Cerebellum (tissue), 4 donors: ENCODE measurements at places on chromosomes 2 and 18. TPM values are rescaled to one million over a fixed set of nuclear protein-coding genes. Genes with fewer than 3 reads are reported as not detected.

TMEM198 gene
- 13.0 TPM for total RNA-seq

FBXO15 gene
- 9.3 TPM for total RNA-seq

GNLY gene
- not detected for total RNA-seq

PRSS56 gene
- total RNA-seq, result 0.18 TPM

IHH gene
- total RNA-seq, result not detected

CTDP1 gene
- 10.4 TPM for total RNA-seq

STON1 gene
- 11.4 TPM for total RNA-seq

C2orf15 gene
- 5.5 TPM for total RNA-seq

SH2D6 gene
- total RNA-seq, result 0.54 TPM

ATOH8 gene
- total RNA-seq, result 13.2 TPM

GPR35 gene
- 2.4 TPM for total RNA-seq

SERPINB7 gene
- not detected for total RNA-seq

TUBA3E gene
- total RNA-seq, result not detected

ENOSF1 gene
- 17.5 TPM for total RNA-seq

GRHL1 gene
- 17.2 TPM for total RNA-seq

DNA sequence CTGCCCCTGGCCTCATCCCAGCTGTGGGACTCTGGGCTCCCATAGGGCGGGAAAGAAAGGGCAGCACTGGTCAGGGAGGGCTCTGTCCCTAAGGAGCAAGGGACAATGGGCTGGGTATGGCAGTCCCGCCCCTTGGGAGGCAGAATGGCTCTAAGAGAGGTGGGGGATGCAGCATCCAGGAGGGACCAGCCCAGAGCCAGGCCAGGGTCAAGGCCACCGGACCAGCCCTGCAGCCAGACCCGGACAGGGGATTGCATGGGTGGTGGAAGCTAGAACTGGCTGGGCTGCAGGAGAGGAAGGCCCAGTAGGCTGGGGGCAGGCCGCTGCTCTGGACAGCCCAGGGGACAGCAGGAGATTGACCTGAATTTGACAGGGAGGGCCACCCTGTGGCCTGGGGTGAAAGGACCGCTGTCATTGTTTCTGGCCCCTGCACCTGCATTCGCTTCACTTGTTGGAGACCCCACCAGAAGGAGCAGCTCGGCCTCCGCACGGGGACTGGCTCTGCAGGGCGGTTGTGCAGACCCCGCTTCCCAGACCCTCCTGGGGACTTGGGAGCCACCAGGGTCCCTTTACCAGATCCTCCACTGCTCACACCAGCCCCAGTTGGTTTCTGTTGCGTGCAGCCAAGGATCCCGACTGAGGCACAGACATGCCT is 14.6 kb downstream of the RAMP1 start:
- DNase-seq, result no peak

- DNase-seq, result no peak
Measured at GRCh38 chr2:171407030-171407675, 26.6 kb downstream of the METTL8 start.

DNA sequence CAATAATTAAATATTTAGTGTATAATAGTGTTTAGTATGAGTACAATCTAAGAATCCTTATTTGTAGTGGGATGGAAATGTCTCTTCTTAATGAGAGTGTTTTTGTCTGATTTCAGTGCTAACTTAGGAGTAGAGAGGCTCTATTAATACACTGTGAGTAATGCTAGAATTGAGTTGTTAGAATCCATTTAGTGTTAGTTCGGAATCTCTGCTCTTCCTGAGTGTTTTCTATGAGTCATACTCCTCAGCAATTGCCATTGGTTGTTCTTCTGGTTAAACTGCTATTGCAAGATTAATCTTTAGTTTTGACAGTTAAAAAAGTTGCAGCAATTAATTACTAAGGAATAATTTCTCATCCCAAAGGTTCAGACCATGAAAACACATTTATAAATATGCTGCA is 828.6 kb upstream of the POU3F3 start:
- no peak for DNase-seq

- no peak for DNase-seq
Measured at GRCh38 chr18:8960740-8961657, 141.5 kb upstream of the NDUFV2 start.

DNA sequence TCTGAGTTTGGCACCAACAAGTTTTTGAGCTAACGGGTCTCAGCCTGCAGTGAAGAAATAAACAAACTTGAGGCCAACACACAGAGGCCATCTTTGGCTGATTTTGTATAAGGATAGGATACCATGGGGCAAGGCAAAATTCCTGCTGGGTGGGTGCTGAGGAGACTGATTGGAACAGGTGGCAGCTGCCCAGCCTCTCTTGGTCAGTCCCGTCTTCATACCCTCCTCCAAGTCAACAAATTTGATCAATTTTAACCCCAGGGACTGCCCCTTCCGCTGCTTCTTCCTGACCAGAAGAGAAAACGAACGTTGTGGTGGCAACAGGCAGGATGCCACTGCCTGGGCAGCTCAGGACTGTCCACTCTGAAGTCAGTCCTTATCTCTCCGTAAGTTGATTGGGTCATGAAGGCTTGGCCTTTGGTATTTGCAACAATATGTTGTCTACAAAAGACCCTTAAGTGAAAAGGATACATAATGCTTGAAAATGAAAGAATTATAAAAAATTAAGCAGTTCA is 139.3 kb downstream of the SPP2 start:
- DNase-seq, result no peak

- no peak for DNase-seq
Measured at GRCh38 chr2:205713086-205713485, 30.8 kb downstream of the NRP2 start.

DNA sequence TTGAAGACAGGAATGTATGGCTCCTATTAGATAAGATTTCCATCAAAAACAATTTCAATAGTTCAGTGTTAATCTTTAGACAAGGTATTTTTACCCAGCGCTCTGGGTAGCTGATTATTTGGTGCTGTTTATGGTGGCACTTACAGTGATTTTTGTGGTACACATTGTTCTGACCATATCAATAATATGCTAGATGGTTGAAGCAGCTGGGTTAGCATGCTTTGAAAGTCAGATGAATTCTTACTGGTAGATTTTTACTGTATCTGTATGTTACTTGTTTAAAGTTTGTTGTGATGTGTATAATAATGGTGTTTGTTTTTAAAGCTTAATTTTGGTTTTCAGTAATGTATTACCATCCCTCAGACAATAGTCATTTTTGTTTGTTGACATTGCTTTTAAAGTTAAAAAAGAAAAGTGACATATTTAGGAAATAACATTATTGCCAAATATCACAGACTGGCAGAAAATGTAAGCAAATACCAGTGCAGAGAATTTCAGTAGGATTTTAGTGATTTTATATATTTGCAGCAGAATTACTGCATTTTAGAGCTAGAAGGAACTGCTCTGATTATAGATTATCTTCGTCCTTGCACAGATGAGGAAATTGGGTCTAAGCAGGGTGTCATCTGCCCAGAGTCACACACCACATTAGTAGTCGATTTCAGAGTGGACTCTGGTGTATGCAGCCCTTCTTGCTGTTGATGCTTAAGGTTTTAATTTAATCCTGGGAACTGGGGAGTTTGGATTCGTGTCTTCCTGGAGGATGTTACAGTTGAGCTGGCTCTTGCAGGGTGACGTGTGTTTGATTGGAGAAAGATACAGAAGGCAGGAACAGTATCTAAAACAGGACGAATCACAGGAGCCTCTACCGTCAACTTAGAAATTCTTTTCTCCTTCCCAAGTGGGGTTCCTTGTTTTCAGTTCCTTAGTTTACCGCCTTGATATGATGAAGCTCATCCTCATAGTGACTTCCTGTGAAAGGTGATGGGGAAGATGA is 6.6 kb downstream of the SOCS6 start:
- no peak for DNase-seq

- DNase-seq, result no peak
Measured at GRCh38 chr18:22347606-22348511, 69.9 kb downstream of the CTAGE1 start.

DNA sequence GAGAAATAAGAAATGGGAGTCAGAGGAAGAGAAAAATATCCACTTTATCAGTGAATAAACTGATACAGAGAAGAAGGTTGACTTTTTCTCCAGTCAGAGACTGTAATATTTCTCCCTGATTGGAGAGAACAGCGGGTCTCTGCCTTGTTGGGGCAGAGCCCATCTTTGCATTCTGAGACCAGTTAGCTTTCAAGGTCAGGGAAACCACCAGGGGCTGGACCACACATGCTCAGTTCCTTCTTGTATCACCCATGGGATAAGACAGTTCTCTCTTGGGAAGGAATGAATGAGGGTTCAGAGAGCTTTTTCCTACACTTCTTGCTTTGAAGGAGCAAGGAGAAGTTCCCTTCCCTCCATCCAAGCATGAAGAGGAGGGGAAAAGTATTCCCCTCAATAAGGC is 12.2 kb downstream of the GPATCH11 start:
- no peak for DNase-seq

DNA sequence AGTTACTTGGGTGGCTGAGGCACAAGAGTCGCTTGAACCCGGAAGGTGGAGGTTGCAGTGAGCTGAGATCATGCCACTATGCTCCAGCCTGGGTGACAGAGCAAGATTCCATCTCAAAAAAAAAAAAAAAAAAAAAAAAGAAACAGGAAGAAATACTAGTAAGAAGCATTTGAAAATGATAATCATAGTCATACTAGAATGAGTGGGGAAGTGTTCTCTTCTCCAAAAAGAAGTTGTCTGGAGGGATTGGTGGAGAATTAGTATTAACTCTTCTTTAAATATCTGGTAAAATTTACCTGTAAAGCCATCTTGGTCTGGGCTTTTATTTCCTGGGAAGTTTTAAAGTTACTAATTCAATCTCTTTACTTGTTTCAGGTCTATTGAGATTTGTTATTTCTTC is 131.8 kb downstream of the FAM210A start:
- DNase-seq, result no peak

DNA sequence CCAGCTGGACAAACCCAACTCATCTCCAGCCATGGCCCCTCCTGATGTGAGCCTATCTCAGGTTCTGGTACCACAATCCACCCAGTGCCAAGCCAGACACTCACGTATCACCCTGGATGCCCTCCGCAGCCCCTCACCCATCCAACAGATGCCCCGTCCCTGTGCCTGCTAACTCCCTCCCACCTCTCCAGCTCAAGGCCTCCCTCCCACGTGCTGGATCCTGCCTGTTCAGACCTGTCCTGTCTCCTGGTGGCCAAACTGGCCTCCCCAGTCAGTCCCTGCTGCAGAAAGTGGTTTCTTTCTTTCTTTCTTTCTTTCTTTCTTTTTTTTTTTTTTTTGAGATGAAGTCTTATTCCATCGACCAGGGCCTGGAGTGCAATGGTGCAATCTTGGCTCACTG is 86.2 kb downstream of the RRM2 start:
- no peak for DNase-seq

- DNase-seq, result no peak
Measured at GRCh38 chr2:233442028-233442310, 87.7 kb downstream of the DGKD start.

DNA sequence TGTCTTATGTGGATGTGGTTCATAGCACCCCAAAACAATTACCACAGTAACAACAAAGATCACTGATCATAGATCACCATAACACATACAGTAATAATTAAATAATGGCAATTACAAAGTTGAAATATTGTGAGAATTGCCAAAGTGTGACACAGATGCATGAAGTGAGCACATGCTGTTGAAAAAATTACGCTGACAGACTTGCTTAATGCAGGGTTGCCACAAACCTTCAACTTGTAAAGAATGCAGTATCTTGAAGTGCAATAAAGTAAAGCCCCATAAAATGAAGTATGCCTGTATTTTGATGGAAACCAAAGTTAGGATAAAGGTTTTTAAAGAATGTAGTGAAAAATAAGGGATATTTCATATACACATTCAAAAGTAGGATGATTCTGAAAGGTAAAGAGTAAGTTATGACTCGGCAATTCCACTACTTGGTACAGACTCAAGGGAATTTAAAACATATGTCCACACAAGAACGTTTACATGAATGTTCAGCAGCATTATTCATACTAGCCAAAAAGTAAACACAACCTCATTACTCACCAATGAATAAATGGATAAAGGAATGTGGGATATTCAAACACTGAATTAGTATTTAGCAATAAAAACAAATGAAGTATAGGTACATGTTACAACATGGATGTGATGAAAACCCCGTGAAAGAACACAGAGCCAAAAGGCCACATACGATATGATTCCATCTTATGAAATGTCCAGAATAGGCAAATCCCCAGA is 61.6 kb downstream of the SCN9A start:
- DNase-seq, result no peak

GRCh38 chr2:27184115-27184514 is 27.7 kb upstream of the ATRAID start:
- no peak for DNase-seq

- DNase-seq, result no peak
Measured at GRCh38 chr2:224077773-224078507, 38.9 kb upstream of the SERPINE2 start.

DNA sequence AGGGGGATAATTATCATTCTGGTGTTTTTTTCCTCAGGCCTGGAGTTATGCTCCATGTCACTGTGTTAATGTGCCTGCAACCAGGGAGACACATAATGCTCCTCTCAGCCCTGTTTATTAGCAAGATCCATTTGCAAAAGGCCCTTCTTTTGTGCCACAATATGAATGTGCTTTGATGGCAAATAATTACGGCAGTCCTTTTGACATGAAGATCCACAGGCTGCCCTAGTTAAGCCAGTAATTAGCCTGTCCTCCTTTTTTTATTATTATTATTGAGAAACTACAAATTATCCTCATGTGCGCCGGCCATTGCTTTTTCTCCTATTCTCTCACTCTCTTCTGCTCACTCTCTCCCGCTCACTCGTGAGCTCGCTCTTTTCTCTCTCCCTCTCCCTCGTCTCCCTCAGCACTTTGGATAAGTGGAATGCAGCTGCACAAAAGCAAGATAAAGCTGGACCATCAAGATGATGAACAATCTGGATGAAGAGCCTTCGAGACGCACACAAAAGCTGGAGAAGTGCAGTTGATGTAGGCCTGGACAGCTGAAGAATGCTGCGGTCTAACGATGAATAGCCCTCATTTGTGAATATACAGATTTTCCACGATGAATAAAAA is 762.3 kb downstream of the BCL11A start:
- DNase-seq, result no peak

GRCh38 chr2:74419345-74419744 is 2.1 kb downstream of the C2orf81 start:
- DNase-seq, result no peak

DNA sequence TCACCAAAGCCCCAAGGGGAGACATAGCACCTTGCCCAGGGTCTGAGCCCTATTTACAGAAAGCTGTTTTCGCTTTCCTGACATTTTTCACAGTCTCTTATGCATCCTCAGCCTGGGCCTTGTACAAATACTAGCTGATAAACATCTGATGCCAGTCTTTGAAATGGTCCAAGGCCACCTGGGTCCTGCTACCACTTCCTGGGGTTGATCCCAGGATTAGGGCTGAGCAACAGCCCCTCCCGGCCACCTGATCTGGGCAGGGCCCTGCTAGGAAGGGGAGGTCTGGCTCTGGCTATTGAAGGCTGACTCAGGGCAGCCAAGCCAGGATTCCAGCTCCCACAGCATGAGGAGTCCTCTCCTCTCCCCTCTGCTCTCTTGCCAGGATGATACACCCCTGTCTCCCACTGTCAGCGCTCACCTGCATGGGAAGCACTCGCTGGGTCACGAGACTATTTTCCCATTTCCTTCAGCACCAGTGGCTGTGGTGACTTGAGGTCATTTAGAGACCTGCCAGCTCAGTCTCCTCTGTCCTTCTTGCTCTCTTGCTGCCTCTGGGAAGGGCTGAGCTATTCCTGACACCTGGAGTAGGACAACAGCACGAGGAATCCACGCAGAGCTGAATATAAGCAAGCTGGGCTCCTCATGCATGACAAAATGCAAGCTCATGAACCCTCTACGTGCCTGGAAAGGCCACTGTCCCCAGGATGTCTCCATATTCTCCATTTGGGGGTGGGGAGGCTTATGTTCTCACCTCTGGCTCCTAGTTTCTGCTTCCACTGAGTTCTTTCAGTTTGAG is 53.0 kb upstream of the LGALSL start:
- DNase-seq, result no peak
